ENCODE measurements at places on chromosomes 3 and 15.

- no peak for DNase-seq
These were observed 9.4 kb downstream of the TERC start for GRCh38 chr3:169755488-169755887.

- no peak for DNase-seq
These were observed 5.2 kb downstream of the TLE3 start for GRCh38 chr15:70092464-70093027.

GRCh38 chr3:184574515-184575417 lies 13.2 kb downstream of the EPHB3 start:
- no peak for DNase-seq

DNA sequence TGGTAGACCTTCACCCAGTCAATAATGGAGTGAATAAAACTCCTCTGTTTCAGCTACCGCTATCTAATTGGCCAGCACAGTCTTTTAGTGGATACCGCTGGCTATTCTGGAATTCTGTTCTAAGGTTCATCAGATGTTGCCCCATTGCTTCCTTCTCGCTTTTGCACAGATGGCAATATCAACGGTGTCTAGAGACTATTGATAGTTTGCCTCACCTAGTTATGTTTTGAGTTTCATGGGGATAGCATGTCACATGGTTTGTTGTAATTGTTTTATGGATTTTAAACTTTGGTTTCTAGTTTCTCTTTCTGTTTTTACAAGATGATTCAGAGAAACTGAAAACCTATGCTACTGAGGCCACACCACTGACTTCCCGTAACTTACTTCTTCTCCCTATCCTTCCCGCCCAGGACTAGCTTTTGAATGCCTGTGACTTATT lies 2.0 kb downstream of the XRN1 start:
- DNase-seq, result no peak

DNA sequence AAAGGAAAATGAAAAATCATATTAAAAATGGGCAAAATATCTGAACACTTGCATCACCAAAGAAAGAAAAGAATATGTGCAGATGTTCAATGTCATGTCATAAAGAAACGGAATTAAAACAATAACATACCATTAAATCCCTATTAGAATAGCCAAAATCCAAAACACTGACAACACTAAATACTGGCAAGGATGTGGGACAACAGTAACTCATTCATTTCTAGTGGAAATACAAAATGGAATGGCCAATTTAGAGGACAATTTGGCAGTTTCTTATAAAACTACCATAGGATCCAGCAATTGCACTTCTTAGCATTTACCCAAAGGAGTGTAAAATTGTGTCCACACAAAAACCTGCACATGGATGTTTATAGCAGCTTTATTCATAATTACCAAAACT lies 542.5 kb upstream of the UBE2E2 start:
- no peak for DNase-seq

DNA sequence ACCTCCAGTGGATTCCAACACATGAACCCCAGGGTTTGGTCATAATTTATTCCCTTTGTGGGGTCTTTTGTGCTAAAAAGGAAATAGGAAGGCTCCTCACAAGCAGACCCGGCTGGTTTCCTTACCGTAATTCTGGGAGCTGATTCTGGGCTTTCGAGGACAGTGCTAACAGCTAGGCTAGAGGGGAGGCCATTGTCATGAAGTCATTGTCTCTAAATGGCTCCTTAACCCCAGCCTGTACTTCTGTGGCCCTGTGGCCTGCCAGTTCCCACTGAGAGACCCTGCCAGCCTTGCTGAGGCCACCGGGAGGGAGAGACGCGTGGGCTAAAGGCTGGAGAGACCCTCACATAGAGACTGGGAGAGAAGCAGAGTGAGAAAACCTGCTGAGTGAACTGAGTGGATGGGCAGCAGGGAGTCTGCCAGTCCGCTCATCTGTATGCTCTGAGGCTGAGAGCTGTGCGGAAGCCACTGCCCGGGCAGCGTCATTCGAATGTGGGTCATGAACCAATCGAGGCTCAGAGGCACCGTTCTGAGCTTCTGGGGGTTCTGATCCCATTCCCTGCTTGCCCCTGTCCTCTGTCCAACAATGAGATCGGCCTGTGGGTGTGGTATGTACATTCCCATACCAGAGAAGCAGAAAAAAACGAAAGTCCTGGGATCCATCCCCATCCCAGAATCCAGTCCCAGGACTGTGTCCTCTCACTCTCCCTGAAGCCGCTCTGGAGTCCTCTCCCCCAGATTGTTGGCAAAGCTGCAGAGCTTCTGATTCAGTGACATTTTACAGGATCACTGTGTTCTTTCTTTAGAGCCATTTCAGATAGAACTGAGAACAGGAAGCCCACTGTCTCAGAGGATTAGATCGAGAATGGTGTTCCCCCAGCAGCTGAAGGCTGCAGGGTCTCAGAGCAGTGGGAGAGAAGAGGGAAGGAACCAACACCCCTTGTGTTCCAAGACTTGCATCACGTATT lies 21.3 kb upstream of the DGKG start:
- DNase-seq, result no peak

GRCh38 chr15:90020936-90021507 lies 19.9 kb downstream of the ZNF710 start:
- no peak for DNase-seq

DNA sequence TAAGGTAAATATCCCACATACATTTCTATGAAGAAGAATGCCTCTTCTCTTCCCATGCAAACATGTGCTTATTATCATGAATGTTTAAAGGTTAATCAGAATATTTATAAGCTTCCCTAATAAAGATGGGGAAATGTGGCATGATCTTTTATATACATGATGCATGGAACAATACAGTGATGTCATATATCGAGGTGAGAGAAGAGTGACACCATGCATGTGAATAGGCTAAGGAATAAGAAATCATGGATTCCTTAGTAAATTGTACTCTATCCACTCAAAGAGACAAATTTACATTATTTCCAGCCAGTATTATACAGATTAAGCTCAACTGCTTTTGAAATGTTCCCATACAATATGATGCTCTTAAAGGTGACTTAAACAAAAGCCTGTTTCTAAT lies 1035.3 kb downstream of the ROBO1 start:
- DNase-seq, result no peak

DNA sequence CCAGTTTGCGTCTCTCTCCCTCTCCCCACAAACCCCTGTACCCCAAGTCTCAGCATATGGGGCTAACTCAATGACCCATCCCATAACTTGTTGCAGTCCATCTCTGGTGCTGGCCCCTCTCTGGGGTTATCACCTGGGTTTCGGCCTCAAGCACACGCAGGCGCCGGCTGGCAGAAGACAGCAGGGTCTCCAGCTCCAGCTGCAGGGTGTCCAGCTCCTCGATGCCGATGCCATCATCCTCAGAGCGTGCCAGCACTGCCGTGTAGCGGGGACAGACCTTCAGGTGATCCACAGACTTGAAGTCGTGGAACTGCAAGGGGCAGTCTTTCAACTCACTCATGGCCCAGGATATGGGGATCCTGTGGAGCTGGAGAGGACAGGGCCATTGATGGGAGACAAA lies 1.1 kb downstream of the TADA3 start:
- no peak for DNase-seq

GRCh38 chr3:4061195-4061594 lies 242.0 kb upstream of the SETMAR start:
- DNase-seq, result no peak

DNA sequence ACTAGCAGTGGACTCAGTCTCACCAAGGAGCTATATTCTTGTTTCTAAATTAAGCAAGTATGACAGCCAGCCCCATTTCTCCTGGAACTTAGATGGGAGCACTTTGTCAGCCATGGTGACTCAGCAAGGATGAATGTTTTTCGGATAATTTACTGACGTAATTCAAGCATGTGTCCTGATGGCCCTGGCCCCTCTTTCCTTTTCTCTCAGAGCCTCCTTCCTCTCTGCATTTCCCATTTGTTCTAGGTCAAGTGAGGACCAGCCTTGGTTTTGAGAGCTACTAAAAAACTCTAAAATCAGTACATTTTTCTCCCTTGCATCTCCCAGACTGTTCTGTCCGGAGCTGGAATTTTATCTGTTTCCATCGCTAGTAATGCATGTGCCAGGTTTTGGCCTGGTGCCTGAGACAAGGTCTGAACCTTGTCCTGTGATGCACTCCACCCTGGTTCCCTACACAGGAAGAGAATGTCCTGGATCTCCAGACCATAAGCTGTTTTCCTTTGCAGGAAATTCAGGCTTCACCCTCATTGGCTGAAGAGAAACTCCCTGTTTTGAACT lies 256.6 kb upstream of the ROPN1 start:
- DNase-seq, result peak; percentile 70

- DNase-seq, result no peak
These were observed 323.1 kb upstream of the ATP11B start for GRCh38 chr3:182470187-182470586.

GRCh38 chr15:57302640-57303257 lies 73.6 kb upstream of the CGNL1 start:
- no peak for DNase-seq

GRCh38 chr3:66041828-66042227 lies 3.1 kb upstream of the MAGI1 start:
- no peak for DNase-seq

- DNase-seq, result peak; percentile 79
These were observed 18.4 kb downstream of the TM4SF18 start for GRCh38 chr3:149314807-149315578.

DNA sequence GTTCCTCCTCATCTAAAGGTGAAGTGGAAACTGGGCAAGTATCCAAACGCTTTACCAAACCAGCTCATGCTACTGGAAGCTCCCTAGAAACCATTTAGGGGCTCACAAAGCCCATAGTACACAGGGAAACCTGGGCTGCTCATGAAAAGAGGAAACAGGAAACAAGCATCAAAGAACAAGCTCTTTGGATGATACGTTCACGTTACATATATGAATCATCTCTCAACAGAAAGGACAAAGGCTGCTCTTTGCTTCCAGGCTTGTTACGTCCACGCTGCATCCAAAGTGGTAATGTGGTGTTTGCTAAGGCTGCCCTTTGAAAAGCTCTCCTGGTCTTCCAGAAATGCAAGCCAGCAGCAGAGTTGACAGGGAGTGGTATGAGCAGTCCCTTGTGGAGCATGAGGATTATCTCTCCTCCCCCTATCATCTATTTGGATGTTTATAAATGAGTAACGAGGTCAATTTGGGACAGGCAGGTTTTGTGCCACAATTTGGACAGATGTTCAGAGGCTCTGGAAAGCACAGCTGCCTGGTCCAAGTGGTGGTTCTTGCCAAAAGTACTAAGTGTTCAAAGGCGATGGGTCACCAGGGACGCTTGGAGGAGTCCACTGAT lies 98.0 kb upstream of the RORA start:
- DNase-seq, result no peak

GRCh38 chr3:176286476-176287085 lies 910.7 kb downstream of the TBL1XR1 start:
- peak; percentile 27 for DNase-seq

GRCh38 chr3:192259661-192260060 lies 467.7 kb downstream of the FGF12 start:
- DNase-seq, result no peak

DNA sequence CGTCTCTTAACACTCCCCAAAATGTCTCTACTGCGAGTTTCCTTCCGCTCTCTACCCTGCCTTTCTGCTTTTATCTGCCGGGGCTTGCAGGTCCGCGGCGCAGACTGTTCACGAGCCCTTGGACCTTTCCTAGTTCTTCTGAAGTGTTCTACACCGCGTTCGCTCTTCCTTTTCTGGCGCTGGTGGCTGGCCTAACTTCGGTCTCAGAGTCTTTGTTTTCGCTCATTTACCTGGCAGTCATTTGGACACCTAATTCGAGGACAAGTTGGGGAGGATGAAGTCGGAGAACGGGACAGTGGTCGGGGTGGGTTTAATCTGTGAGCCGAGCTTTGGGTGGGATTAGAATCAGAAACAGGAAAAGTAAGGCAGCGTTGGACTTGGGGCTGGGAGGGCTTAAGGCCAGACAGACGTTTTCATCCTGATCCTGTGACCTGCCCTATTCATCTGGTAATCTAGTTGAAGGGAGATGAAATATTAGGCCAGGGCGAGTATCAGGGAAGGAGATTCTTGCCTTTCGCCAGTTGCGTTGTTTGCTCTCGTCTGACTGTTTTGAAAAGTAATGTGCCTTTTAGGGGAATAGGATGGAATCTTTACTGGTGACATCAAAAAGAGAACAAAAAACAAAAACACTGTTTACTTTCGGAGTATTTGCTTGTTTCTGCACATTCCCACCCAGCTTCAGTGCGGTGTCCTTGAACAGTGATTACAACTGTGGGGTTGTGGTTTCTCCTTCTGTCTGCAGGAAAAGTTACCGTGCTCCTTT lies 1.8 kb downstream of the DIPK2A start:
- no peak for DNase-seq

DNA sequence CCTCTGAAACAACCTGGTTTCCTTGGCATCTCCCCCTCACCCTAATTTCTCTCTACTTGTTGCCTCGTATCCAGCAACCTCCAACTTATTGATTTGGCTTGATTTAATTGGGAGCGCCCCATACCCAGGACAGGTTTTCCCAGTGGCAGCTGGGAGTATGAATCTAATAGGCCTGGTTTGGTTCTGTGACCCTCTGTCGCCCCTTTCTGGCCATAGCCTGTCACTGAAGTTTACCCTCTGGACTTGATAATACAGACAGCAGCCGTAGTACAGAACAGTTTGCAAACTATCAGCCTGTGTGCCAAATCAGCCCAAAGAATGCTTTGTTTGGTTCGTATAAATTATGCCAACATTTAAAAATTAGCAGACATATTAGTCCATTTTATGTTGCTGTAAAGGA lies 525.1 kb upstream of the GOLIM4 start:
- DNase-seq, result no peak

DNA sequence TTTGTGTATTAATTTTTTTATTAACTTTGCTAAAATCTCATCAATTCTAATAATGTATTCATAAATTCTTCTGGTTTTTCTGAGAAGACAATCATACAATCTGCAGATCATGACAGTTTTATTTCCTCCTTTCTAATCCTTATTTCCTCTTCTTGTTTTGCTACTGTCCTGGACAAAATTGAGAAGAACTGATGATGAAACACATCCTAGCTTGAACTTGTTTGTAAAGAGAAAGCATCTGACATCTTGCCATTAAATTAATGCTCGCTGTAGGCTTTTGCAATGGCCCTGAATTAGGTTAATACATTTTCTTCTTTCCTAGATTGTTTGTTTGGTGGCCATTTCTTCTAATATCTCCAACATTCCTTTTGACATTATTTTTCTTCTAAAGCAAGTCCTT lies 110.9 kb upstream of the TPM1 start:
- DNase-seq, result no peak

DNA sequence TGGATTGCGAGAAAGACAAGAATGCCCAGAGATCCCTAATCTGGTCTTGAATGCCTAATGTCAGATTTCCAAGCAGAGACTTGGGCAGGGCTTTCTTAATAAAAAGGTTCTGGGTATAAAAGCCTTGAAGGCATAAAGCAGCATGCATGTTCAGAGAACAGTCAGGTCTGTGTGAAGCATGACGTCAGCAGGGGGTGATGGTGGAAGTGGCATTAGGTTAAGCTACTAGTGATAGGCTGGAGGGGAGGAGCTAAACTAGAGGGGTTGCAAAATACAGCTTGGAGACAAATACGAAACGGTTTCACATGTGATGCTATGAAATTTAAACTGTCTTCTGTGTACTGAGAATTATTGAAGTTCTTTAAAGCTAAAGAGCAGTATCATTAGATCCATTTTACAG lies 125.6 kb downstream of the VPS8 start:
- no peak for DNase-seq

Data from BJ (cell line).